Diencephalon (tissue), 1 donor: ENCODE measurements at places on chromosomes 11 and 22. TPM values are rescaled to one million over a fixed set of nuclear protein-coding genes. Genes with fewer than 3 reads are reported as not detected.

OR10D3 gene
- not detected for total RNA-seq

RFPL2 gene
- 2.5 TPM for total RNA-seq

SYCE3 gene
- not detected for total RNA-seq

BATF2 gene
- not detected for total RNA-seq

USH1C gene
- total RNA-seq = 0.92 TPM

ELF5 gene
- total RNA-seq = not detected

DNAJC24 gene
- total RNA-seq = 31.8 TPM

ACR gene
- total RNA-seq = not detected

ANO1 gene
- 0.23 TPM for total RNA-seq

GRAP2 gene
- total RNA-seq = 0.46 TPM

TIMP3 gene
- total RNA-seq = 53.5 TPM

APOL4 gene
- total RNA-seq = 14.3 TPM

PGA5 gene
- total RNA-seq = not detected

LTO1 gene
- 16.1 TPM for total RNA-seq

LSP1 gene
- 1.2 TPM for total RNA-seq

SYNGR1 gene
- total RNA-seq = 84.9 TPM

CD44 gene
- 16.4 TPM for total RNA-seq

RFPL3 gene
- not detected for total RNA-seq

KRTAP5-1 gene
- total RNA-seq = not detected

PHLDA2 gene
- not detected for total RNA-seq

FZD4 gene
- total RNA-seq = 6.5 TPM

OR4A16 gene
- total RNA-seq = not detected

GSTT2B gene
- total RNA-seq = 4.6 TPM

PTGDR2 gene
- total RNA-seq = 1.8 TPM

TTC28 gene
- 33.7 TPM for total RNA-seq

RIMBP3C gene
- 0.69 TPM for total RNA-seq

OR2D2 gene
- total RNA-seq = 1.4 TPM

MIEF1 gene
- total RNA-seq = 29.8 TPM

CDC42EP1 gene
- 3.2 TPM for total RNA-seq

TBX10 gene
- total RNA-seq = not detected

TP53I11 gene
- 13.8 TPM for total RNA-seq

LARGE1 gene
- total RNA-seq = 33.2 TPM

HPS5 gene
- 117 TPM for total RNA-seq

OR10G8 gene
- not detected for total RNA-seq

HOATZ gene
- 7.2 TPM for total RNA-seq

FIBIN gene
- 32.8 TPM for total RNA-seq

RFPL1 gene
- total RNA-seq = not detected

TNNI2 gene
- not detected for total RNA-seq

CNTN5 gene
- total RNA-seq = 44.3 TPM

CWF19L2 gene
- 33.4 TPM for total RNA-seq

CDC42EP2 gene
- 8.1 TPM for total RNA-seq

MS4A12 gene
- not detected for total RNA-seq

CHRDL2 gene
- total RNA-seq = not detected

MS4A4E gene
- total RNA-seq = not detected

HYLS1 gene
- total RNA-seq = 12.2 TPM

OR51E2 gene
- under 0.01 TPM for total RNA-seq

RAB38 gene
- 1.8 TPM for total RNA-seq

PGR gene
- 0.46 TPM for total RNA-seq
